ENCODE measurements at places on chromosomes 16 and 17.

GRCh38 chr17:67157732-67158639 lies 87.0 kb downstream of the HELZ start:
- peak; percentile 77 for DNase-seq

DNA sequence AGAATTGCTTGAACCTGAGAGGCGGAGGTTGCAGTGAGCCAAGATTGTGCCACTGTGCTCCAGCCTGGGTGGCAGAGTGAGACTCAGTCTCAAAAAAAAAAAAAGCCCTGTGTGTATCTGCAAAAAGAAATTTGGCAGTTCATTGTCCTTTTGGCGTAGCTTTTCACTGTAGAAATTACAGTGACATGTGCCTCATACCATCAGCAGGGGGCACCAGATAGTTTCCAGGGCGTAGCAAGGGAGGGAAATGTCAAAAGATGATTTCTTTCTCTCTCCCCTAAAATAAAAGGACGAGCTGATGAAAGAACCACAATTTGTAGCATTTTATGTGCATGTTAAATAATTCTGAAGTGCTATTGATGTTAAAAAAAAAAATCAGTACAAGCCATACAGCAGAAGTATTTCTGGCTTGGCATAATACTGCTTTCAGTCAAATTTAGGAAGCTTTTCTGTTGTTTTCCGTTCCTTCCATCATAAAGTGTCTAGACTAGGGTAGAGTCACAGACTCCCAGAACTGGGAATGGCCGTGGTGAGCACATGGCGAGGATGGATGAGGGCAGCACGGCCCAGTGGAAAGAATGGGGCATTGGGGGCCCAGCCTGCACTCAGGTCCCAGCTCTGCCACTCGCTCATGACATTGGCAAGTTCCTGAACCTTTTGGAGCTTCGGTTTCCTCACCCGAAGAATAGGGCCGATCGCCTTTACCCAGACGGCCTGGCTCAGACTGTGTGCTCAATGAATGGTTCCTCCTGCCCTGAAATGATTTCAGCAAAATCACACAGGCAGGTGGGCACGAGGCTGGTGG lies 59.8 kb upstream of the RPH3AL start:
- DNase-seq = peak; percentile 69

DNA sequence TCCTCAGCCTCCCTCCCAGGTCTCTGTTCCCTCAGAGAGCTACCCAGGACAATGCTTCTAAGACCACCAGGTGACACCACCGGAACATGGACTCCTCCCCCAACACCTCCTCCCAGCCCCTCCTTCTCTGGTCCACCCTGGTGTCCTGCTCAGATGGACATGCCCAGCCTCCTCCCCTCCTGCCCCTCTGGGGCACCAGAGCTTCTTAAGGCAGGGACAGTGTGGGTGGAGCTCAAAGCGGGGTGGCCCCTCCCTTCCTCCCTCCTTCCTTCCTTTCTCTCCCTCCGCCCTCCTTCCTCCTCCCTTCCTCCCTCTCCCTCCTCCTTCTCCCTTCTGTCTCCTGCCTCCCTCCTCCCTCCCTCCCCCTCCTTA lies 22.7 kb downstream of the TRPV3 start:
- DNase-seq = peak; percentile 38

DNA sequence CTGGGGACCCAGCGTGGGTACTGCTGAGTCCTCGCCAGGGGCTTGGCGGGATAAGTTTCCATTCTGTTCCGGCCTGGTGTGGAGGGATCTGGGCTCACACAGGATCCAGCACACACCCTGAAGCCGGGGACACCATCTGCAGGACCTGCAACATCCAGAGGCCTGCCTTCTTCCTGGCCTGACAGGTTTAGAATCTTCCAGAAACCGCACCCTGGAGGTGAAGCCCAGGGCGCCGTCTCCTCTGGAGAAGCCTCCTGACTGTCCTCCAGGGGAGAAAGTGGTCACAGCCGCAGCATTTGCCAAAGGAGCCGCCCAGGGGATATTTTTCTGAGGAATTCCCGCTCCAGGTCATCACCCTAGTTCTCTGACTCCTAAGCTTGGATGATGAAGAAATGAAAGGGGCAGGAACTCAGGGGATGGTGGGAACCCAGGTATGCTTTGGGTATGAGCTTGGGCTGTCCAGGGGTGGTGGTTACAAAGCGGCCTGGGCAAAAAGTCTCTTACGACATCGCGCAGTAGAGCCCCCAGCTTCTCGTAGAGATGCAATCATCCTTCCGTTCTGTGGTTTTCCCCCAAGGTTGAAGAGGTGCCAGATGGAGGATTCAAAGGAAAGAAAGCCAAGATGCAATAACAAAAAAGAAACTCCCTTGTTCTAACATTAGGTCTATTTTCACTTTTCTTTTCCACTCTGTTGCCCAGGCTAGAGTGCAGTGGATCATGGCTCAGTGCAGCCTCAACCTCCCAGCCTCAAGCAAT lies 9.1 kb upstream of the CRISPLD2 start:
- DNase-seq = no peak

DNA sequence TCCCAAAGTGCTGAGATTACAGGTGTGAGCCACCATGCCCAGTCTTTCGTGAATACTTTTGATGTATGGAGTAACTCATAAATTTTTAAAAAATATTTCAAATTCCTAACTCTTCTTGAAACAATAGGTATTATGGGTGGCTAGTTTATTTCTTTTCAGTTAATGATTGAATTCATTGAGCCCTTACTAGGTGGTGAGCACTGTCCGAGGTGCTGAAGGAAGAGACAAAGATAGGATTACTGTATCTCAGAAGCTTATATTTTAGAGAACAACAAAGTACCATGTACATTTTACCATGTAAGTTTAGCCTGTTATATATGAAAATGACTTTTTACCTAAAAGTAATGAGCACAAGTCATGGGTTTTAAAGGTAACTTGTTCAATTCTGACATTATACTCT lies 418.3 kb downstream of the NPIPA7 start:
- no peak for DNase-seq

- DNase-seq = peak; percentile 84
Measured at GRCh38 chr17:47862621-47863440, 11.9 kb upstream of the SP6 start.

GRCh38 chr16:72963533-72964315 lies 84.2 kb downstream of the ZFHX3 start:
- no peak for DNase-seq

- no peak for DNase-seq
Measured at GRCh38 chr17:19372866-19373504, 5.3 kb upstream of the MAPK7 start.

GRCh38 chr16:21563676-21564075 lies 35.7 kb upstream of the METTL9 start:
- no peak for DNase-seq

GRCh38 chr17:46197530-46197929 lies 4.3 kb upstream of the KANSL1 start:
- no peak for DNase-seq

DNA sequence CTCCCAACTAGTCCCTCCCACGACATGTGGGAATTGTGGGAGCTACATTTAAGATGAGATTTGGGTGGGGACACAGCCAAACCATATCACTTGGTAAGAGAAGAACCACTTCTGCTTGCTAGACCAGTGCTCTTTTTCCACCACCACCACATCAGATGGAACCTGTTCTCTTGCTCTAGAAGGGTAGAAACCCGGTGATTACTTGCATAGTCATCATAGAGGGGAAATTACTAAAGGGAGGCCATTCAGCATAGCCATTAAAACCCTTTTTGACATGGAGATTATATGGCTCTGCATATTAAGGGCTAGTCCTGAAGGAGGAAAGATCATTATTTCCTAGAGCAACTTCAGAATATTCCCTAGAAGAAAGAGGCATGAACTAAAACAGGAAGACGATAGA lies 1188.0 kb downstream of the CDH11 start:
- no peak for DNase-seq

DNA sequence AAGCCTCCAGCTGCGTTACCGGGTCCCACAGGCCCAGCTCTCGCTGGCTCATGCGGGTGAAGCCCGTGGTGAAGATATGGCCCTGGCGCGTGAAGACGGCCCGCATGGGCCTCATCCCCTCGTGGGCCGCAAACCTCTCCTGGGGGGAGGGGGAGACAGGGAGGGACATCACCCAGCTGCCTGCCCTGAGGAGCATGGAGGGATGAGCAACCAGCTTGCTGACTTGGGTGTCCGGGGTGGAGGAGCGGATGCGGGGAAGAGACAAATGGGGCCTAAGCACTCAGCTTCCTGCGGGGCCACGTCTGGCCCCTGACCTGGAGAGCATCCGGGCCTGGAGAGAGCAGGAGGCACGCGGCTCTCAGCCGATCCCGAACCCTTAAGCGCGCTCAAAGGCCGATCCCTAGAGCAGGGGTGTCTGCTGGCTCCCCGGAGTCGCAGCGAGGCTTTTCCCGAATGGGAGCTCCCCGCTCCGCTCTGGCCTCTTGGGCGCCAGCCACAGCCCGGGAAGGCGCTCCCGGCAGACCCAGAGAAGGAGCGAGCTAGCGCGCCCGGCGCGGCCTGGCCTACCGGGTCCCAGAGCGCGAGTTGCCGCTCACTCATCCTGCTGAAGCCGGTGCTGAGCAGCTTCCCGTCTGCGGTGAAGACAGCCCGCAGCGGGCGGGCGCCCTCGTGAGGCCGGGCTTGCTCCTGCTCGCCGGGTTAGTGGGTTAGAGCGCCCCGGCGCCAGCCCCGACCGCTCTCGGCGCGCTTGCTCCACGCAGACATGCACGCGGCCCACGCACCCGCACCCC lies 5.0 kb downstream of the CORO6 start:
- no peak for DNase-seq

DNA sequence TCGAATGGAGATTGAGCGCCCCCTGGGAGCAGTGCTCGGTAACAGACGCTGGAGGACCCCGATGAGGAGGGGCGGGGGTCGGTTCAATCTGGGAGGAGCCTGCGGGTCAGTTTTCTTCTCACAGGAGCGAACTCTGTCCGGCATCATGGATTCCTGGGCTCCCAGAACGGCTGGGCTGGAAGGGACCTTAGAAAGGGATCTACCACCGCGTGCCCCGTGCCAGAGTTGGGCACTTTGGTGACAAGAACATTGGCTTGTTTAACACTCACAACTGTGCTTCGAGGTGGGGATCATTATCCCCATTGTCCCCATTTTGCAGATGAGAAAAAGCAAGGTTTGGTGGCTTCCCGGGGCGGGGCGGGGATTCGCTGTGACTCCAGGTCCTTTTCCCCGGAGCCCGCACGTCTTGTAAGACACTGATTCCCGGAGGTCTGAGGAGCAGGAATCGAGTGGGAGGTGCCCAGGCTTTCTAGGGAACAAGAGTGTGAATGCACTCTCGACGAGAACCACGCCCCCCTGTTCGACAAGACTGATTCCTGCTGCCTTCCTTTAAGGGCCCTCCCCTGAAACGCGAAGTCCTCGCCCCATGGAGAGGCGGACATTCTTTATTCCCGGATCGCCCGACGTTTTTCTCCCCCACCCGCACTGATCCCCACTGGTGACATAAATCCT lies 1.5 kb upstream of the FBXL19 start:
- peak; percentile 80 for DNase-seq

DNA sequence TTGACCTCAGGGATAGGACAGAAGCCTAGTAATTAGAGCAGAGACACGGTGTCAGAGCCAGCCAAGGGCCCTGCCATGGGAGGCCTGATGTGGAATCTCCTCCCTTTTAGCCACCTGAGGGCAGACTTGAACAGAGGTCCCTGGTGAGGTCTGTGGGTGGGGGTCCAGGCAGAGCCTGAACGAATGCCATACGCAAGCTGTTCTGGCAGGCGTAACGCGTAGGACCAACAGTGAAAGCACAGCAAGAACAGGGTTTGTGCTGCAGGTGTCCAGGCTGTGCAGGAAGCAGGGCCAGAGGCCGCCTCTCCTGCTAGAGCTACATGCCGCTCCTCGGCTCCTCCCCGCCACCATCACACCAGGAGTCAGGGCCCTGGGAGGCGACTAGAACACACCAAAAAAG lies 81.9 kb upstream of the TBX2 start:
- no peak for DNase-seq

- no peak for DNase-seq
Measured at GRCh38 chr17:8728251-8728938, 16.2 kb downstream of the CCDC42 start.

All from HTR-8/SVneo (cell line).